ENCODE measurements at places on chromosomes 5 and 9. TPM values are rescaled to one million over a fixed set of nuclear protein-coding genes. Genes with fewer than 3 reads are reported as not detected.

CEL gene
- total RNA-seq: 5.3 TPM

TMEM203 gene
- total RNA-seq: 12.0 TPM

GNAQ gene
- 46.0 TPM for total RNA-seq

CDH9 gene
- total RNA-seq: not detected

TGFBI gene
- 173 TPM for total RNA-seq

OTP gene
- not detected for total RNA-seq

LMX1B gene
- not detected for total RNA-seq

PCDHB2 gene
- total RNA-seq: 2.3 TPM

PPP3R2 gene
- not detected for total RNA-seq

PCDHA6 gene
- 5.2 TPM for total RNA-seq

PCDHGA10 gene
- 14.4 TPM for total RNA-seq

IDNK gene
- 1.4 TPM for total RNA-seq

SMIM23 gene
- not detected for total RNA-seq

AGXT2 gene
- not detected for total RNA-seq

KIF2A gene
- 28.9 TPM for total RNA-seq

CDKN2A gene
- total RNA-seq: 10.3 TPM

SMIM32 gene
- total RNA-seq: not detected

CDH12 gene
- total RNA-seq: not detected

GPR107 gene
- total RNA-seq: 47.5 TPM

WDR38 gene
- not detected for total RNA-seq

All from thoracic aorta (tissue), 2 donors.